RCC 7860 (cell line): ENCODE measurements at places on chromosomes 2 and 18.

DNA sequence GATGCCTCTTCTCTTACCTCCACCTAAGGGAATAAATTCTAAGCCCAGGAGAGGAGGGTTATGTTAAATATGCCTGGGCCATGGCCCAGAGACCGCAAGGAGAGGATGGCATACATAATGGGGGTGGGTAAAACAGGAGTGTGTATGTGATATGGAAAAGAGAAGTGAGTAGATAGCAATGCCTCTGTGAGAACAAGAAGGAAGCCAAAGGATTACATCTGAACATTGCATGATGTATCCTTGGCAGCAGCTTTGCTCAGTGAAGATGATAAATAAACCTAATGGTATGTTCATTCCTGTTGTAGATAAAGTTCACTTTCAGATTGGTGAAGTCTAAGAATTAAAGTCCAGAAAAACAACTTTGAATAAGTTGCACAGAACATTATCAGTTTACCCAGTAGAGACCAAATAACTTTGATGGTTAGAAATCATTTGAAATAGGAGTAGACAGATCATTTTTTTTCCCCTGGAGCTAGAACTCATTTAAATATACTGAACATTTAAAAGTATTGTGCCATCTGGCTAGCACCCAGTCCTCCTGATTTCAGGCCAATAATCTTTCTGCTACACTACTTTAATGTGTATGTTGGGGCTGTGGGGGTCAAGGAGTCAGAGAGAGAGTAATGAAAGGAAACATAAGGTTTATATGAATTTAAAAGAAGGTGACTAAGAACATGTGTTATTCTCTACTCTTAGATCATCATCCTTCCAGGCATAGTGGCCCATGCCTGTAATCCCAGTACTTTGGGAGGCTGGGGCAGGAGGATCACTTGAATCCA lies 231.7 kb downstream of the PARD3B start:
- DNase-seq, result no peak

GRCh38 chr2:74558284-74559230 lies 4.0 kb downstream of the DOK1 start:
- no peak for DNase-seq

DNA sequence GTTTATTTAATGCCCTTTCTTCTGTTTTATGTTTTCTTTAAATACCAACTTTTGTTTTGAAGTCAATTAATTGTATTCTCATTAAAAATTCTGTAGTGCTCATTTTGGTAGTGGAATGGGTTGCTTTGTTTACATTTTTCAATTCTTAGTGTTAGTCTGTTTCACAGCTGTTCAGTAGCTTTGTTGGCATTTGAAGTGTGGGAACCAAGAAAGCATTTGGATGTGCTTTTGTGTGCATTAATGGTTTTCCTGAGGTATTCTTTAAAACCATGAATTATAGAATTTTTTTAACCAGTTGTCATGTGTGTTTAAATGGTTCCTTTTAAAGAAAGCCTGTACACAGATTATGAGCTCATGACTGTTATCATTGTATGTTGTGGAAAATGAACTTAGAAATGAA lies 19.7 kb downstream of the MIB1 start:
- DNase-seq, result no peak

GRCh38 chr18:74074668-74075564 lies 72.7 kb downstream of the FBXO15 start:
- DNase-seq, result no peak

- DNase-seq, result no peak
Measured at GRCh38 chr2:128491692-128492244, 173.1 kb upstream of the HS6ST1 start.

GRCh38 chr2:196233805-196234475 lies 62.6 kb upstream of the STK17B start:
- DNase-seq, result no peak

GRCh38 chr18:31297248-31297647 lies 20.7 kb upstream of the DSG1 start:
- DNase-seq, result no peak
